ENCODE measurements at places on chromosomes 7 and 10. TPM values are rescaled to one million over a fixed set of nuclear protein-coding genes. Genes with fewer than 3 reads are reported as not detected.

Gene CLDN12
- 24.3 TPM for total RNA-seq

- DNase-seq = no peak
Observed at GRCh38 chr10:5741276-5741675, 56.6 kb downstream of the TASOR2 start.

Gene XRCC2
- 0.60 TPM for total RNA-seq

GRCh38 chr7:33044986-33045385, 17.6 kb downstream of the NT5C3A start:
- DNase-seq = no peak

Gene CYP3A7
- not detected for total RNA-seq

GRCh38 chr10:5831446-5831782, 18.2 kb upstream of the GDI2 start:
- DNase-seq = no peak

Gene UNC5B
- total RNA-seq = 3.3 TPM

- no peak for DNase-seq
Observed at GRCh38 chr7:93427107-93427506, 147.4 kb downstream of the CALCR start.

GRCh38 chr7:6648066-6648814, 11.1 kb downstream of the ZNF316 start:
- no peak for DNase-seq

Gene ACADSB
- 26.5 TPM for total RNA-seq

GRCh38 chr10:31149835-31150512, 118.3 kb upstream of the ZNF438 start:
- DNase-seq = no peak

- peak; percentile 21 for DNase-seq
Observed at GRCh38 chr7:68977385-68978055, 620.8 kb upstream of the AUTS2 start.

Gene ASB10
- not detected for total RNA-seq

DNA sequence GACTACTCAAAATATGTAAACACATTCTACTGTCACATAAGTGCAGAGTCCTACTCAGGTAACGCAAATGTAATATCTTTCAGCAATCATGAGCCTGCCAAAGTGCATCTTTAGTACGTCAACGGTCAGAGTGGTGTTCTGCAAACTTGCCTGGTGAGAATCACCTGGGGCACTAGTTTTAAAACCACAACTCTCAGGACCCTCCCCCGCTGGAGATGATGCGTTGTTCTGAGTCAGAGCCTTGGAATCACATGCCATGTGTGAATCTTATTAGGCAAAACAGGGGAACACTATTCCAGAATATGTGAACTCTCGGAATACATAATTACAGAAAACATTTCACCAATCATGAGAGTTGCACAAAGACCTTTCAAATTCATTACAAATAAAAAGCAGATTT, 115.7 kb downstream of the TPK1 start:
- DNase-seq = no peak

GRCh38 chr10:88913788-88914187, 33.7 kb downstream of the STAMBPL1 start:
- DNase-seq = no peak

DNA sequence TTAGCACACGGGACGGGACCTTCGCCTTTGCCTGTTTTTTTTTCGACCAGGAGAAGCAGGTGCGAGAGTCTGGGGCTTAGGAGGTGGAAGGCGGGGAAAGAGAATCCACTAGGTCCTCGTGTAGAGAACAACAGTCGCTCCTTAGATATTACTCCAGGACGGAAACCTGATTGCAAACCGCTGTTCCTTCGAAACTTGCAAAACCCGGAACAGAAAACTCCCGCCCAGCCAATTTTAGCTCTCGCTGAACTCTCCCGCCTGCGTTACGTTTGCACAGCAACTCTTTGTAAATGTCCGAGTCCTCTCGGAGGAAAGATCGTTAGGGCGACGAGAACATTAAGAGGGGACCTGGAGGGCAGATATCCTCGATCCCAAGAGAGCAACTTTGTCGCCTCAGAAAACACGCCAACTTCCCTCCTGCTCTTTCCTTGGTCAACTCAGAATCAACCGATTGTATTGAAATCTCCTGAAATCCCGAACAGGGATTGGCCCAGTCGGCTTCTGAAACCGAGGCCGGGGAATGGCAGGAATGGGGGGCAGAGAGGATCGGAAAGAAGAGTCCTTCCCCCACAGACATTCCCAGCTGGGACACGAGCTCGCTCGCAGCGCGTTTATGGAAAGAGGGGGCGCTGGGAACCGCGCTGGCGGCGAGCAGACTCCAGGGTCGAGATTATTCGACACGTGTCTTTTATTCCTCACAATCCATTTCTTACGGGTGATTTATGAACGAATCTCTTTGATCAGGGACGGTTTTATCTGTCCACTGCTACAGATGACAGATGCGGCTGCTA, 9.9 kb downstream of the TWIST1 start:
- peak; percentile 49 for DNase-seq

DNA sequence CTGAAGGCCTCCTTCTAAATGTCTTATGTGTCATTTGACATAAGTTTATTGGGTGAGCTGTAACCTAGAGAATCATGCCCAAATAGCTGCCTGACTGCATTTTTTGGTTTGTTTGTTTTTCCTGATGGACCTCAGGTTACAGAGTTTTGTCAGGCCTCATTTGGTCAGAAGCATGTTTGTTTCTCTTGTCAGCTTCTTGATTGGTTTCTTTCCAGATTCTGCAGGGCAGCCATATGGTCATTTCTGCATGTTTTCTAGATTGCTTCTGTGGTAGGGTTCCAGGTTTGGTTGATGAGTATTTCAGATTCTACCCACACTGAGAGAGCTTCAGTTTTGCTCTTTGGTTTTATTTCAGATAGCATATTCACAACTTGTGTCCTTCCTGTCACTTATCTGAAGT, 28.0 kb downstream of the GLCCI1 start:
- DNase-seq = no peak

DNA sequence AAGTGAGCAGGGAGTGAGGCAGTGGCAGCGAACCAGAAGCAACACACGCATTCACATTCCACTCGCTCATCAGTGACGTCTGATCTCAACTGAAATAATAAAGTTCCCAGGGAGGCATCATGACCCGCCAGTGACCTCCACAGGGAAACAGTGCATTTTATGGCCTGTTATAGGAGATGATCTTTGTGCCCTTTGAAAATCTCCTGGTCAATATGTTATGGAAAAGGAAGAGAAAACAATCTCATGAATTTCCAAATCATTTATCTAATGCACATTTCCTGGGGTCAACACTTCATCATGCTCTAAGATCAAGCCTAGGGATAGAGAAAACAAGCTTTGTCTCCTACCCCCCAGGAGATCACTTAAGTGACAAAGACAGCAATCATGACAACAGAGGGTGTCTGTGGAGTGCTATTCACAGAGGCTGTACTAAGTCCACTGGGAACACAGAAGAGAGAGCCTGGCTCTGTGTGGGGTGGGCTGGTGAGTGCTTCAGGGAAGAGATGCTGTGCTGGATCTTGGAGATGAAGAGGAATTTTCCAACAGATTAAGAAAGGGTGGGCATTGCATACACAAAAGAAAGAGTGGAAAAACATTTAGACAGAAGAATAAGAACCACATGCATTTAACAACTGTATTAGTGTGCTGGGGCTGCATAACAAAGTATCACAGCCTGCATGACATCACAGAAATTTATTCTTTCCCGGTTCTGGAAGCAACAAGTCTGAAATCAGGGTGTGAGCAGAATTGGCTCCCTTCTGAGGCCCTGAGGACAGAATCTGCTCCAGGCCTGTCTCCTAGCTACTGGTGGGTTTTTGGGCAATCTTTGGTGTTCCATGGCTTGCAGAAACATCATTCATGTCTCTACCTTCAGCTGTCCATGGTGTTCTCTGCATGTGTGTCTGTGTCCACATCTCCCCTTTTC, 613.9 kb upstream of the IGFBP3 start:
- DNase-seq = no peak

DNA sequence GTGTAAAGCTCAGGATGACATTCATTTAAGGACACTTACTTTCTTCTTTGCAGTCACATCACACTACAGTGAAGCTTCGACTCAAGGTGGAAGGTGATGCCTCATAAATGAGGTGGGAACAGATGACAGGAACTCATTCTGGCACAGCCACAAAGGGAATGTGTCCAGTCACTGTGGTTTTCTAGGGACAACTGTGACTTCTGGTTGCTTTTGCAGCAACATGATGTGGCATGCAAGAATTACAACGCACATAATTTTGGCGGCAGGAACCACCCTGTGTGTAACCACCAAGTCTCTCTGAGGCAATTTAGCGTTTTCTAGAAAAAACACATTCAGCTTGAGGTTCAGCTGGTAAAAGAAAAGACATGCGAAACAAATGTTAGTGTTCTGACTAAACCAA, 32.0 kb upstream of the FERD3L start:
- no peak for DNase-seq

- no peak for DNase-seq
Observed at GRCh38 chr10:13916384-13916947, 329.7 kb downstream of the PRPF18 start.

GRCh38 chr10:129799942-129800341, 164.1 kb downstream of the EBF3 start:
- no peak for DNase-seq
